ENCODE measurements at places on chromosomes 2 and 18. TPM values are rescaled to one million over a fixed set of nuclear protein-coding genes. Genes with fewer than 3 reads are reported as not detected.

KYNU gene
- 0.21 TPM for total RNA-seq

CCDC85A gene
- 1.5 TPM for total RNA-seq

ARL4C gene
- 37.1 TPM for total RNA-seq

GRCh38 chr2:189092936-189093335 lies 86.6 kb downstream of the COL5A2 start:
- no peak overlapping the region for H3K4me3 ChIP-seq
- DNase-seq: no peak
- H3K4me1 ChIP-seq: peaks cover 70% of the 10 kb centered on the region
- peaks cover 61% of the 10 kb centered on the region for H3K36me3 ChIP-seq
- H3K27me3 ChIP-seq: no peaks in the 10 kb centered on the region

DNA sequence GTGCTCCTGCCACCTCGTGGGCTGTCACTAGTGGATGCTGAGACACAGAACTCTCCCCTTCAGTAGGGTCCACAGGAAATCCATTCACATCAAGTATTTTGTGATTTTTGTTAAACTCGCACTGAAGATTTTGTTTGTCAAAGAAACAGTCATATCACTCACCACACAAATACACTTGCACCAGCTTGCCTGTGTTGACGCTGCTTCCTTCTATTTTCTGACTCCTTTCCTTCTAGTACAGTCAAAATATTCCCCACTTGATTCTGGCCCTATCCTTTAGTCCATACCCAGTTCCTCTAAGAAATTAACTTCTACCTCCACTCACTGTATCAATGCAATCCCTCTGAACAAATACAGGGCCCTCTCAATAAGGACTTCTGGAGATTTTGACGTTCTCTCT lies 213.2 kb upstream of the ARL4C start:
- H3K4me3 ChIP-seq: no peak overlapping the region
- H3K4me1 ChIP-seq: peaks cover under 1% of the 10 kb centered on the region
- H3K27me3 ChIP-seq: peaks cover 12% of the 10 kb centered on the region
- no peak overlapping the region for H3K27ac ChIP-seq

DNA sequence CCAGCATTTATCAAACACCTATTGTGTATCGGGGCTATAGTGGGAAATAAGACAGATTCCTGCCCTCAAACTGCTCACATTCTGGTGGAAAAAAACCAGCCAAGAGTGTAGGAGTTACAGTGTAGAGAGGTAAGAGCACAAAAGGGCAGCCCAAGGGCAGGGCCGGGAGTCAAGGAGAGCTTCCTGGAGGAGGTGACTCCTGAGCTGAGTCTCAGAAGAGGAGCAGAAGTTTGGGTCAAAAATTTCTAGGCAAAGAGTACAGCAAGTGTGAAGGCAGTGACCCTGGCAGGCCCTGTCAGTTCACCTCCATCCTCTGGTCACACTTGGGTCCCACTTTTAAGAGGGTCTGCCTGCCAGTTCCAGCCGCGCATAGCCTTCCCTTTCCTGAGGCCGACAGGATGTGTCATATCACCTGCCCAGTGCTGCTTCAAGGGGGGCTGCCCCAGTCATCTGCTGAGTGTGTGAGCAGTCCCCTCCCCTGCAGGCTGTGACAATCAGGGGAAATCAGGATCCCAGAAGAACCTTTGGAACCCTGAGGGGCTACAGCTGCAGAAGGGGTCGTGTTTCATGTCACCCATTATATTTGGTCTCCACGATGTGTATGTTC lies 118.4 kb downstream of the GLI2 start:
- no peak overlapping the region for H3K27ac ChIP-seq
- DNase-seq: no peak
- peaks cover 9% of the 10 kb centered on the region for H3K36me3 ChIP-seq
- H3K4me3 ChIP-seq: no peak overlapping the region
- H3K4me1 ChIP-seq: peaks cover 28% of the 10 kb centered on the region

DNA sequence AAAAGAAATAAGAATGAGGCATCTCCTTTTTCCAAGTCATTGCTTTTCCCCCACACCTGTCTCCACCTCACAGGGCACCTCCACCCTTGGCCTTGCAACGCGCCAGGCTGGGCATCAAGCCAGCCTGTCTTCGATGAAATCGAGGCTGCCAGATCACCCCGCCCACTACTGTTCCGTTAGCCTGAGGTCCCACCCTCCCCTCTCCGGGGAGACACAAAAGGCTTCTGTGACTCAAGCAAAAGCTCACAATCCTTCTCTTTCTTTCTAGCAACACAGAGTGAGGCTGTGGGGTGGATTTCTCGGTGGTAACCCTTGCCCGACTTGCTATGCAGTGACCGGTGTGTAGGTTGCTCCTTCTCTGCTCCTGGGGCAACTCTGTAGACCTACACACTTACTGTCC lies 9.9 kb downstream of the TNP1 start:
- peaks cover 2% of the 10 kb centered on the region for H3K27me3 ChIP-seq
- no peak overlapping the region for H3K27ac ChIP-seq
- no peaks in the 10 kb centered on the region for H3K36me3 ChIP-seq
- H3K4me3 ChIP-seq: no peak overlapping the region

GRCh38 chr2:176383100-176383499 lies 113.9 kb downstream of the MTX2 start:
- no peak for DNase-seq
- no peak overlapping the region for H3K4me3 ChIP-seq
- H3K4me1 ChIP-seq: peaks cover under 1% of the 10 kb centered on the region
- H3K27me3 ChIP-seq: peaks cover 49% of the 10 kb centered on the region
- no peak overlapping the region for H3K27ac ChIP-seq

Measured in osteocyte (in vitro differentiated cells).